GOT3 (cell line): ENCODE measurements at places on chromosomes 6 and 20.

DNA sequence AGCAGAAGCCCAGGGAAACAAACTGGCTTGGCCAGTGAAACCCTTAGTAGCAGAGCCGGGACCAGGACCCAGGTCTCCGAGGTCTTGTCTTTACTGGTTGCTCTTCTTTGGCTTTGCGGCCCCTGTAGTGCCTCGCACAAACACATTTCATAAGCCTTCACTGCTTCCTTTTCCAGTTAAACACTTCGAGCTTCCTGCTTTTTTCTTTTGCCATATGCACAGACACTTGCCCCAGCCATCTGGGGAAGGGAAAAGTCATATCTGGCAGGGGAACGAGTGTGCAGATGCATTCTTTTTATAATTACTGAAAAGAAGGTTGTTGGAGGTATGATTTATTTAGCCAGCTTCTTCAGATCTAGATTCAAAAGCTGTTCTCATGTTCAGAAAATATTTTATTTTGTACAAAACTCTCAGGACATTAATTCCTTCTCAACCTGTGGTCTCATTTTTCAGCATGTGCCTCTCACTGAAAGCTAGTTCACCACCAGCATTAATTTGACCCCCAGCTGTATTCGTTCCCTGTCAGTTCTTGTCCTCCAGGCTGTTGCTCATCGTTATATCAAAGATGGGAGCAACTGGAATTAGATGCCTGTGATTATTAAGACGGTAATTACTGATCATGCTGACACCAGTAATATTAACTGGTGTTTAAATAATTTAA, 19.2 kb downstream of the KLHL32 start:
- no peak for DNase-seq

GRCh38 chr6:108755257-108756240, 92.7 kb upstream of the ARMC2 start:
- DNase-seq: no peak

GRCh38 chr6:97726378-97726777, 443.4 kb upstream of the MMS22L start:
- no peak for DNase-seq

DNA sequence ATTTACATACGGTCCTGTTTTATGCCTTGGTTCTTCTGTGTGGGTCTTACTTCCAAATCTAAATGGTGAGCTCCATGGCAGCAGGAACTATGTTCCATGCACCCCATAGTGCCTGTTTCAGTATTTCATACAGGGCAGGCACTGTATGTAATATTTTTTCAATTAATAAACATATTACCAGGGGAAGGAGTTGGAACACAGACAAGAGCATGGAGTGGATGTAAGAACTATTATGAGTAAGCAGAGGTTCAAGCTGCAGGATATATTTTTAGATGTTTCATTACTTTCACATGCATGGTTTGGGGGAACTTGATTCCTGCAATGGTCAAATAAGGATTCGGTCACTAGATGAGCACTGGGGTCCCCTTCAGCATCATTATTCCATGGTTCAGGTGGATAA, 108.3 kb downstream of the KIF13A start:
- no peak for DNase-seq

DNA sequence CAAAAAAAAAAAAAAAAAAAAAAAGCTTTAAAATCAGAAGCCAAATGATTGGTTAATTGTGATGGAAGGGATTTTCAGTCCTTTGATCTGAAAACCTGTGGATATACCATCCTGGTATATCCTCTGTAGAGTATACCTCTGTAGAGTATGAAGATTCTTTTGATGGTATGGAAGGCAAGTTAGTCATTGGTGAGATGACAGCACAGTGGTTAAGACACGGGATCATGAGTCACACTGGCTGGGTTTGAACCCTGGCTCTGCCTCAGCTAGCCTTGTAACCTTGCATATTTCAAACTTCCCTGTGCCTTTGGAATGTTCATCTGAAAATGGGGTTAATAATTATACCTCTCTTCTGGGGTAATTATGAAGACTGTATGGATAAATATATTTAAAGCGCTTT, 179.3 kb downstream of the CARMIL1 start:
- DNase-seq: no peak

DNA sequence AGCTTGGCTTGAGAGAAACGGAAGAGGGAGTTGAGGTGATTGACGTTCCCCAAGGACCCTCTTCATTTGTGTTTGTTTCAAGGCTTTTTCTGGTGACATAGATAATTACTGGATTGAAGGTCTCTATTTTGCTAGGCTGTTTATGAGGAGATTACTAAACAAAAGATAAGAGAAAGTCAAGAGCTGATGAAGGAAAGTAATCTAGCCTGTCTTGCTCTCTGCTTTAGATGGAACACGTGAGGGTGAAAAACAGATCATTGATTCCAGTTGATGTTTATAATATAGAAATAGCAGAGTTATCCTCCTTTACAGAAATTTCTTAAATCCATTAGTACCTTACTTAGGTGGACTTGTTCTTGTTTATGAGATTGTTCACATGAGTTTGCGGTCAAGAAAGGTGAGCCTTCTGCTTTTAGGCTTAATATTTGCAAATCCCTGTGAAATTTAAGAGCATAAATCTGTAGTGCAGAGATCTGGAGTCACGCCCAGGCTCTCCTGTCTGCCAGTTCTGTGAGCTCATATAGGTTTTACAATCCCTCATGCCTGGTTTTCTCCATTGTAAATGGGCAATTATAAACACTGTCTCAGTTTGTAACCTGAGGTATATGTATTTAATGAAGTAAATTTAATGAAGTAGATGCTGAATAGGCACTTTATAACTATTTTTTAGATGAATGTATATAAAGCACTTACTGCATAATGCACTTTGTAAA, 272.8 kb downstream of the NKAIN2 start:
- DNase-seq: no peak

DNA sequence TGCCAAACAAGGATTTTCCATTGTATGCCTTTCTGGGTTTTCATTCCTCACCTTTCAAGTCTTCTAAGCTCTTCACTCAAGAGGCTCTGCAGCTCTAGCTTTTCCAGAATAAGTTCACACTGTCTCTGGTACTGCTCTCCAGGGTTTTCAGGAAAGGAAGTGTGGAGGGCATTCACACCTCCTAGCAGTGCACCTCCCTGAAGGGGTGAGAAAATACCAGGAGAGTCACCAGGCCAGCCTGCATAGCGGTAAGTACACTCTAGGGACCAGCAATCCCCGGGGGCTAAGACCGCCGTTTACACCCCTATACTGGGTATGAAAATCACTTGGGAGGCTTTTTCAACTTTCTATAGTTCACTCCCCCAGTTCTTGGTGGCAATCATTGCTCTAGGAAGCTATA, 67.9 kb upstream of the ASF1A start:
- no peak for DNase-seq

GRCh38 chr6:130967502-130968445, 95.3 kb downstream of the EPB41L2 start:
- DNase-seq: no peak

DNA sequence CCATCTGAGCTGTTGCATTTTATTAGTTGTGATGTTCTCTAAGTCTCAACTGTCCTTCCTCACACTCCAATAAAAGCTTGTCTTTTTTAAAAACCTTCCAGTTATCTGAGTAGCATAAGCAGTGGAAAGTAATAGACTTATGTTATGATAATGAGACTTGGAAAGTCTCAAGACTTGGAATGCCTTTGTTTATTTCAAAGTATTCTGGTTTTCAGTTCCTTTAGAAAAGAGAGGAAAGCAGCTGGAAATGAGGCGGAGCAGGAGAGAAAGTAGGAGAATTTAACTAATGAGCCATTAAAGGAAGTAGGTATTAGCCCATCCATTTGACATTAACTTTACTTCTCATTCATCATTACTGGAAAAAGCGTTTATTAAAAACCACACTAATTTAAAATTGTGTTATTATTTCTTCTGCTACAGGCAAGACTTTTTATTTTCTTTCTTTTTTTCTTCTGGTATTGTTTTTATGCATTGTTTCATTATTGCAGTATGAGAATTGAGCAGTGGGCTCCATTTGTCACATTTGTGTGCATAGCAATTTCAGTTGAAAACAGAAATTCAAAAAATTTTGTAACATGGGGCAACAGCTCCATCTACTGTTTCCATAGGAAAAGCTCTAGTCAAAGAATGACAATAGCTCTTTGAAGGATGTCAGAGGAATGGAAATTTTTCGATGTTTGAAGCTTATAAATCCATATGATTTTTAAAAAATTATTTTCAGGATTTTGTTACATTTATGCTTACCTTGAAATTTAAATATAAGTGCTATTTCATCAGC, 194.8 kb downstream of the COL9A1 start:
- no peak for DNase-seq

GRCh38 chr20:58918621-58919020, 62.4 kb upstream of the NELFCD start:
- no peak for DNase-seq

GRCh38 chr6:159184559-159184958, 15.4 kb downstream of the FNDC1 start:
- no peak for DNase-seq

GRCh38 chr6:106637717-106638341, 8.5 kb downstream of the QRSL1 start:
- DNase-seq: no peak

DNA sequence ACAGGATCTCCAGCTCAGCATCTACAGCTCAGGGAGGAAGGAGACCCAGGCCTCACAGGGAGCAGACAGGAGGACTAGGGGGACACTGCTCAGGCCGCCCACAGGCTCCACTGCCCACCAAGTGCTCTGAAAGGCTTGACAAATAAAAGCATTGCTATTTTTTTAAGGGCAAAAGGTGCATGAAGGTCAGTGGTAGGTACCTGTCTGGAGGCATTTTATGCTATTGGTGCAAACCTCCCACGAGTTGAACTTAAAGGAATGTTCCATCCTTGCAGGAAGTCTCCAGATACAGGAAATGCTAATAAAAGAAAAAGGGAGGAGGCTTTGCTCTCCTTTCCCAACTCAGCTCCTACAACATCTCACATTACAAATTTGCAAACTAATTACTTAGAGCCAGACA, 228.1 kb downstream of the FOXC1 start:
- DNase-seq: no peak

- no peak for DNase-seq
Measured at GRCh38 chr6:11722805-11723631, 55.6 kb downstream of the ADTRP start.

- no peak for DNase-seq
Measured at GRCh38 chr20:472889-473292, 10.6 kb upstream of the TBC1D20 start.

GRCh38 chr6:149236589-149236988, 80.9 kb upstream of the TAB2 start:
- DNase-seq: no peak

- no peak for DNase-seq
Measured at GRCh38 chr6:33254591-33254990, 17.1 kb downstream of the VPS52 start.

DNA sequence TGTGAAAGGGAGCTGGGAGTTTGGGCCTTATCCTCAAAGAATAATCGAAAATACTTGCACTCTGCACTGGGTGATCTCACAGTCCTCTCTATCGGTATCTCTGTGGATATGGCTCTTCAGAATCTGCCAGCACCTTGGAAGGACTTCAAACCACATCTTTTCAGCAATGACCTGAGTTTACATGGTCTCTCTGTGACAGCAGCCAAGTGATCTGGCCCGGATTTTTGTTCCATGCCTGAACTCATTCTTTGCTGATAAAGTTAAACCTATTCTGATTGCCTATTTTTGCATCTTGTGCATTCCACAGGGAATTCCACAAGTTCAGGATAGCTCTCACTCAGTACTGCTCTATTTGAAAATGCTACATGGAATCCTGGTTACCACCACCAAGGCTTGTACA, 98.9 kb downstream of the HDGFL1 start:
- DNase-seq: no peak

DNA sequence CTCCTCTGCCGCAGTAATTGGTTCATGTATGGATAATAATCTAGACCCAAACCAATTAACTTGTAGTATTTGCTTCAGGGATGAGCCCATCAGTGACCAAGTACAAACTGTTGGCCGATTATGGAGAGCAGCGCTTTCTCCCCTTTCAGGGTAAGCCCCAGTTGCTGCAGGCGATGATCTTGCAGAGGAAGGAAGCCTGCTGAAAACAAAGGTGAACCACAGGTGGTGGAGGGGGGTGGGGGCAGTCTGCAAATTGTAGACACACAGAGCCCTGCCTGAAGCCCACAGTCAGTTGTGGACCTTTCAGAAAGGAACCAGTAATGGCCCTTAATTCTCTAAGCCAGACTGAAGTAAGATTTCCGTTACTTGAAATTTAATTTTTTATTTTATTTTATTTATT, 167.9 kb upstream of the JARID2 start:
- DNase-seq: no peak

DNA sequence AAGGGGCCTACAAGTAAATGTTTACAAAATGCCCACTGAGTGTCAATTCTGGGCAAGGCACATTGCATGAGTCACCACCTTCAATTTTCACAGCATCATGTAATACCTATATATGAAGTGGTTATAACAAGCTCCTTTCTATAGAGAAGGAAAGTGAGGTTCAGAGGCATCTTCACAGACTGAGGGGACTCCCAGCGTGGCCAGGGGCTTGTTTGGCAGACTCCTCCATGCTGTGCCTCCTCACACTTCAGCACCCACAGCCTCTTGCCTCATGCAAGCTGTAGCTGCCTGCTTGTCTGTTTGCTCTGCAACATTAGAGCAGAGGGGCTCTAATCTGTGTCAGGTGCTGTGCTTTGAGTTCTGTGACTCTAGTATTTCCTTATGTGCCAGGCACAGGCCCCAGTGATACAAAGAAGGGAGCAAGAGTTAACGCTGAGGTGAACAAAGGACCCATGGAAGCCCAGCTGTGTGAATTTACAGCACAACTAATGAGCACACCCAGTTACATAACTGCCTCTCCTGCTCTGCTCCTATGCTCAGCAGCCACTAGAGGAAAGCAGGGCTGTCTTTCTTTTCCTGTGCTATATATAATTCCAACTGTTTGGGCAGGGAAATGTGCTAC, 72.3 kb downstream of the ZHX3 start:
- DNase-seq: no peak

DNA sequence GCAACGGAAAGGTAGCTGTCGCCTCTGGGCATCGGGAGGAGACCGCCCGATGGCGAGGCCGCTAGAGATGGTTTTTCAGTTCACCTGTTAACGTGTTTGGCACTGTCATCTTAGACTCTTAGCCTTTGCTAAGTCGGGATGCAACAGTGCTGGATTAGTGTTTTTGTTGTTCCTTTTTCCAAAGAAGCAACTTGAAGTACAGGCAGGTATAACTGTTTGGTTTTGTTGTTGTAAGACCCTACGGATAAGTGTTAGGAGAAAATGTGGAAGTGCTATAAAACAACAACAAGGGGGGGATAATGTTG, 723 bp downstream of the MANEA start:
- no peak for DNase-seq

GRCh38 chr6:155158030-155158843, 105.6 kb upstream of the CLDN20 start:
- DNase-seq: no peak

DNA sequence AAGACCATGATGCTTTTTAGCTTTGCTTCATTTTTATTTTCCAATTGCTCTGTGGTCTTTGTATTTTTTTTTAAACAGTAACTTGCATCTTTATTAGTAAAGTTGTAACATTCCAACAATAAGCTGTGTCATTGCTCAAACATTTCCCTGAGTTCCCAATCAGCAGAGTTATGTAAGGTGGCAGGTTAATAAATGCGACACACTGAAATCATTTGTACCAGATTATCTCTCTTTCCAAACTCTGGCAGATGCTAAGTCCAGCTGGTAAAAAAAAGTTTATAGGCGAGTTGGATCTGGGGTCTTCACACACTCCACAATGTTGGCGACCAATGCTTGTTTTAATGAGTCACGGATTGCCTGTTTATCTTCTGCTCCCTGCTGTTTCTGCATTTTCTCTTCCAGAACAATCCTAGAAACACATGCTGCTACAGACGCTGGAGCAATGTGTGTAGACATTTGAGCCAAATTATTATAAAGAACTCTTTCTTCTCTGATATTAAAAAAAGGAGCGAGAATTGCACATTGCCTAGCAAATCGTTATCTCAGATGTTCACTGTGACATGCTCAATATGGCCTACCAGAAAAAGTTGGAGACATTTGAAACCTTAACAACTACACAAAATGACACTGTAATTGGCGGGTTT, 113.6 kb upstream of the IFNGR1 start:
- no peak for DNase-seq
